ENCODE measurements at places on chromosomes 7 and 10. TPM values are rescaled to one million over a fixed set of nuclear protein-coding genes. Genes with fewer than 3 reads are reported as not detected.

PURB gene
- 42.7 TPM for total RNA-seq

GATA3 gene
- total RNA-seq = 0.53 TPM

TEX47 gene
- total RNA-seq = not detected

IFIT1 gene
- 0.36 TPM for total RNA-seq

- no peak overlapping the region for H3K4me3 ChIP-seq
- DNase-seq = no peak
- H3K4me1 ChIP-seq = peaks cover 9% of the 10 kb centered on the region
- H3K27ac ChIP-seq = no peak overlapping the region
Observed at GRCh38 chr7:7490003-7490402, 45.7 kb downstream of the COL28A1 start.

- H3K27me3 ChIP-seq = no peaks in the 10 kb centered on the region
- H3K4me3 ChIP-seq = no peak overlapping the region
- no peaks in the 10 kb centered on the region for H3K4me1 ChIP-seq
- H3K27ac ChIP-seq = no peak overlapping the region
- H3K36me3 ChIP-seq = no peaks in the 10 kb centered on the region
- DNase-seq = no peak
Observed at GRCh38 chr10:45179691-45180090, 135.7 kb downstream of the OR13A1 start.

Measured in SJCRH30 (cell line).